Omental fat pad (tissue), 4 donors: ENCODE measurements at places on chromosomes 16 and 17.

DNA sequence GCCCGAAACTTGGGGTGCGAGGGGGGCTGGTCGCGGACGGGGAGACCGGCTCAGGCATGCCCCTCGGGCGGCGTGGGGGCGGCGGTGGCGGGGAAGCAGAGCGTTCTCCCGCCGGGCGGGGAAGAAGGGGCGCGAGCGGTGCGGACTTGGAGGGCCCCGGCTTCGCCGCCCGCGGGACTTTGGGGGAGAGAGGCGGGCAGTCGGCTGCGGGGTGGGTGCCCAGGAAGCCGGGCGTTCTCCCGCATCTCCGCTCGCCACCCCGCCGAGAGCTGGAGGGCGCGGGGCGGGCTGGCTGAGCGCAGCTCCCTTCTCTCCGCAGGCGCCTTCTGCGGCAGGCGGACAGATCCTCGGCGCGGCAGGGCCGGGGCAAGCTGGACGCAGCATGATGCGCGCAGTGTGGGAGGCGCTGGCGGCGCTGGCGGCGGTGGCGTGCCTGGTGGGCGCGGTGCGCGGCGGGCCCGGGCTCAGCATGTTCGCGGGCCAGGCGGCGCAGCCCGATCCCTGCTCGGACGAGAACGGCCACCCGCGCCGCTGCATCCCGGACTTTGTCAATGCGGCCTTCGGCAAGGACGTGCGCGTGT is 772 bp downstream of the NTN1 start:
- no peak for DNase-seq

DNA sequence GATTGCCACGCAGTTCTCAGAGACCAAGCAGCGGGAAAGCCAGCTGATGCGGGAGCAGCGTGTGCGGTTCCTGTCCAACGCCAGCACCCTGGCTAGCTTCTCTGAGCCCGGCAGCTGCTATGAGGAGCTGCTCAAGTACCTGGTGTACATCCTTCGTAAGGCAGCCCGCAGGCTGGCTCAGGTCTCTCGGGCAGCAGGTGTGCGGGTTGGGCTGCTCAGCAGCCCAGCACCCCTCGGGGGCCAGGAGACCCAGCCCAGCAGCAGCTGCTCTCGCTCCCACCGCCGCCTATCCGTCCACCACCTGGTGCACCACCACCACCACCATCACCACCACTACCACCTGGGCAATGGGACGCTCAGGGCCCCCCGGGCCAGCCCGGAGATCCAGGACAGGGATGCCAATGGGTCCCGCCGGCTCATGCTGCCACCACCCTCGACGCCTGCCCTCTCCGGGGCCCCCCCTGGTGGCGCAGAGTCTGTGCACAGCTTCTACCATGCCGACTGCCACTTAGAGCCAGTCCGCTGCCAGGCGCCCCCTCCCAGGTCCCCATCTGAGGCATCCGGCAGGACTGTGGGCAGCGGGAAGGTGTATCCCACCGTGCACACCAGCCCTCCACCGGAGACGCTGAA is 15.2 kb downstream of the CACNA1G start:
- no peak for DNase-seq

- DNase-seq = no peak
Observed at GRCh38 chr16:80599466-80599865, 58.7 kb downstream of the DYNLRB2 start.

GRCh38 chr16:52491216-52491615 is 55.7 kb downstream of the TOX3 start:
- no peak for DNase-seq
